NCI-H510A treated with DMSO at 0.1 percent for 48 hours (cell line): ENCODE measurements at places on chromosomes 4 and X.

- no peak for DNase-seq
Measured at GRCh38 chr4:54167508-54167907, 61.6 kb upstream of the PDGFRA start.

DNA sequence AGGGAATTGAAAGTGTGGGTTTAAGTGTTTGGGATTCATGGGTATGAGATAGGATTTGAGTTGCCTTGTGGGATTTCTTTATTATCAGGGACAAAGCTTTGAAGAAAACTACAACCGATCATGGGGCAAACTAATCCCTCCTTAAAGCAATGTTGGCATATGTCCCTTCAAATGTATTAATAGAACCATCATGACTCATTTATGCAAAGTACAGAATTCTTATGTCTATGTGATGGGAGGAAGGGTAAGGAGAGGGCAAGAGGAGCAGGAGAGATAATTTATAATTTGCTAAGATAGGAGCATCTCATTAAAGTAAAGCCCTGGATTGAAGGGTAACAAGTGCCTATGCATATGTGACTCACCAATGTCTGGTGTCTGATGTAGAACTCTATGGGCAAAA is 94.2 kb downstream of the PHEX start:
- DNase-seq, result no peak

DNA sequence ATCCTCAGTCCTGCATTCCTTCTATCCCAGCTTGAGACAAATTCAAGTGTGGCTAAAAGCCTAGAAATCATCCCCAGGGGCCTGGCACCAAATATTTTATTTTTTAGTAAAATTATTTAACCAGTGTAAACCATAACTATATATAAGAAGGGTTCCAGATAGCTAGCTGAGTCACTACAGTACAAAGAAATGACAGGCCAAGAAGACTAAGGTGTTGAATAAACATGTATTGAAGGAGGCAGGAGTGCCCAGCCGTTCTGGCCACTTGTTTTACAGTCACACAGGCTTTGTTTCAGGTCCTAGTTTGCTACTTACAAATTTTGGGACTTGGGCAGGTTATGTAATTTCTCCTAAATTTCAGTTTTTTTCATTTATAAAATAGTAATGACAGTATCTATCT is 225.9 kb upstream of the PITX2 start:
- no peak for DNase-seq

- no peak for DNase-seq
Measured at GRCh38 chr4:55906989-55907388, 41.8 kb upstream of the CEP135 start.

- no peak for DNase-seq
Measured at GRCh38 chr4:112946127-112946526, 103.3 kb upstream of the ANK2 start.

DNA sequence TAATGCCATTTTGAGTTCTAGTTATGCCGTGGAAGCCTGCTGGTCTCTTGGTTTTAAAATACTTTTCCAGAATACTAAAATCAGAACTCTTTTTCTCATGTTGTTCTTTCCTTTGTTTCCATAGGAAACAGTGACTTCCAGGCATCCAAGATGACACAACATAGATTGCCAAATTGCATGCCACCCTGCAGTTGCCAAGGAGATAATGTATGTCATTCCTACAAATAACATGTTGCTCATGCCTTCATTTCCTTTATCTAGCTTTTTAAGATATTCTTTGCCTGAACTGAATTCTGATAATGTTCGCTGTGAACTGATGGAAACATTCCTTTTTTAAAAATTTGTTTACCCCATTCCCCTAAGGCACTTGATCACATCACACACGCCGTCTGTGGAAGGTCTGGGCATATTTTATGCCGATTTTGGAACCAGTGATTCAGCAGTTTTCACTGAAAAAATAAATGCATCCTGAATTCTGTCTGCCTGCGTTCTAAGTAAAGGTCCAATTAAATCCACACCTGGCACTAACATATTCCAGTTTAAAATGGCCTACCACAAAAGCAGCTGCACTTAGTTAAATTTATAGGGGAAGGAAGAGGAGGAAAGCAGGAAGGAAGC is 38.0 kb upstream of the COX7B2 start:
- DNase-seq, result no peak

DNA sequence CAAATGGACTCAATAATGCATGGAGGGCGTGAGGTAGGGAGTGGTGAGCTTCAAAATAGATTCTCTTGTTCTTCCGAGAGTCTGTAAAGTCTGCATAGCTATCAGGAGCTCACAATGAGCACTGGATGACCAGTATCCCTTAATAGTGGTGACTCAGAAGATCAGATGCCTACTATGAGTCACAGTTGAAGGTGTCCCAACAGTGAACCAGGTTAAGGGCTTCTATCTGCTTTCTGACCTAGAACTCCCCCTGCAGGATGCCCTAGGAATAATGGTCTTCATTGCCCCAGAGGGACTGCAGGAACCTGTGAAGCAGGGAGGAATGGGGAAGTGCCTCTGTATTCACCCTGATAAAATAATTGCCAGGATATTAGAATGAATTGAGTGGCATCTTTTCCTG is 22.1 kb downstream of the DGKK start:
- no peak for DNase-seq

- DNase-seq, result no peak
Measured at GRCh38 chr4:6613676-6614651, 26.5 kb upstream of the MRFAP1 start.

- no peak for DNase-seq
Measured at GRCh38 chrX:39729981-39730661, 367.6 kb downstream of the BCOR start.

- no peak for DNase-seq
Measured at GRCh38 chrX:110168585-110168984, 149.3 kb downstream of the AMMECR1 start.

GRCh38 chr4:24213961-24214360 is 324.1 kb upstream of the PPARGC1A start:
- no peak for DNase-seq

DNA sequence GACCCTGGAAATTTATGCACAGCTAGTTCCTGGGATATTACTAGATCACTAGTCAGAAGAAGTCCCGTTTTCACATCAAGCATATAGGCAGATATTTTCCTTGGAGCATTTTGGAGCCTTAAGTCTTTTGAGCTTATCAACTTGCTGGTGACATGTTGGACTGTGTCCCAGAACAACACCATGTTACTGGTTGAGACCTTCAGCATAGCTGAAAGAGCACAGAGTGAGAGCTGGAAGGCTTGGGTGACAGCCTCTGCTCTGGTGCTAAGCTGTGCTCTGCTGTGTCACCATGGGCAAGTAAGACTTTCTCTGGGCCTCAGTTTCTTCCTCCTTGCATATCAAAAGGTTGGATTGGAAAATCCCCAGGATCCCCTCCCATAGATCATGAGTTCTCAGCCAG is 116.6 kb upstream of the FRMPD4 start:
- no peak for DNase-seq

GRCh38 chrX:57607295-57608187 is 15.7 kb downstream of the ZXDB start:
- DNase-seq, result no peak

- DNase-seq, result no peak
Measured at GRCh38 chrX:67784712-67785111, 240.9 kb downstream of the AR start.

DNA sequence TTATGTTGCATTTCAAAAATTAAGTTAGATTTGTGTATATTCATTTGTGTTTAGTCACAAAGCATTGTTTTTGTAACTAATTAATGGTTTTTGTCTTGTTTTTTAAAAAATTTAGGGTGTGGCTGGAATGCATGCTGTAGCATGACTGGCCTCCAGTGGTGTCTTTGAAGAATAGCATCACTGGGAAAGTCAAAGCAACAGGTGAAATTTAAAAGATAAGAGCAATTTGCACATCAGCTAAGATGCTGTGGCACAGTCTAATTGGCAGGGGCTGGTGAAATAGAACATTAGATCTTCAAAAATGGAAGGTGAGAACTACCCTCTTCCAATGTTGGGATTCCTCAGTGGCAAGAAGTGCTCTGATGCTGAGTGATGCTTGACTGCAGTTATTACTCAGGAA is 45.3 kb downstream of the ANK2 start:
- peak; percentile 21 for DNase-seq

- DNase-seq, result no peak
Measured at GRCh38 chr4:126532527-126532926, 1100.2 kb upstream of the INTU start.

GRCh38 chr4:55397520-55398321 is 2.0 kb downstream of the TMEM165 start:
- no peak for DNase-seq

GRCh38 chr4:118351851-118352827 is 664 bp downstream of the PRSS12 start:
- peak; percentile 9 for DNase-seq

DNA sequence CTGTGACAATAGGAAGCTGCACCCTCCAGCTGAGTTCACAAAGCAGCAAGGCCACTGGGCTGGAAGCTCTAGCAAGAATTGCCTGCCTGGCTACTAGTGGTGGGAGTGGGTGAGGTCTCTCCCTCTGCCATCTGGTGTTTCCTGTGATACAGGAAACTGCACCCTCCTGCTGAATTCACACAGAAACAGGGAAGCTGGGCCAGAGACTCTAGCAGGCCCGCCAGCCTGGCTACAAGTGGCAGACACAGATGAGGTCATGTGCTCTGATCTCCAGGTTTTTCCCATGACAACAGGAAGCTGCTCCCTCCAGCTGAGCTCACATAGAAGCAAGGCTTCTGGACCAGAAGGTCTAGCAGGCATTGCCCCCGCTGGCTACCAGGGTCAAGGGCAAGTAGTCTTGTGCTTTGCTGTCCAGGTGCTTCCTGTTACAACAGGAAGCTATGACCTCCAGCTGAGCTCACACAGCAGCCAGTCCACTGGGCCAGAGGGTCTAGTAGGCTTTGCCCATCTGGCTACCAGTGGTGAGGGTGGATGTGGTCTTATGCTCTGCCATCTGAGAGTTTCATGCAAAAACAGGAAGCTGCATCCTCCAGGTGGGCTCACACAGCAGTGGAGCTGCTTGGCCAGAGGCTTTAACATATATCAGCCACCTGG is 41.5 kb upstream of the ZXDA start:
- DNase-seq, result no peak

- DNase-seq, result no peak
Measured at GRCh38 chr4:73055241-73055897, 14.1 kb downstream of the COX18 start.

DNA sequence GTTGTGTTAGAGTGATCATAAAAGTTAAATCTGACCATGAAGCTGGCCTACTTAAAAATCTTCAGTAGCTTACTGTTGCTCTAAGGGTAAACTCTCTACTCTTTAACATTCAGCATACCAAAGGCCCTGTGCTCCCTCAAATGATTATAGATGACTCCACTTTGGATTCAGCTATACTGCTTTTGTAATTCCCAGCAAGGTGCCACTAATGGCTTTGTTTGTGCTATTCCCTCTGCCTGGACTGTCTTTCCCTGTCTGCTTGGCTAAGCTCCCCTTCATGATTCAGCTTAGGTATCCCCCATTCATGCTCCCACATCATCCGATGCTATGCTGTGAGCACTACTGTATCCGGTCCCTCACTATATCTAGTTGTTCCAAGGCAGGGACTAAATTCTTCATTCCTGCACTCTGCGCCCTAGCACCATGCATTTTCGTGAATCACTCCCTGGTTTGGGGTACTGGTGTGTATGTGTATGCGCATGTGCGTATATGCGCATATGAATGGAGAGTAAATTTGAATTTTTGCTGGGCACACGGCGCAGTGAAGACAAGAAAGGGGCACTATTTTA is 453 bp upstream of the PBDC1 start:
- DNase-seq, result peak; percentile 22

- DNase-seq, result no peak
Measured at GRCh38 chr4:187019896-187020295, 296.2 kb upstream of the FAT1 start.

DNA sequence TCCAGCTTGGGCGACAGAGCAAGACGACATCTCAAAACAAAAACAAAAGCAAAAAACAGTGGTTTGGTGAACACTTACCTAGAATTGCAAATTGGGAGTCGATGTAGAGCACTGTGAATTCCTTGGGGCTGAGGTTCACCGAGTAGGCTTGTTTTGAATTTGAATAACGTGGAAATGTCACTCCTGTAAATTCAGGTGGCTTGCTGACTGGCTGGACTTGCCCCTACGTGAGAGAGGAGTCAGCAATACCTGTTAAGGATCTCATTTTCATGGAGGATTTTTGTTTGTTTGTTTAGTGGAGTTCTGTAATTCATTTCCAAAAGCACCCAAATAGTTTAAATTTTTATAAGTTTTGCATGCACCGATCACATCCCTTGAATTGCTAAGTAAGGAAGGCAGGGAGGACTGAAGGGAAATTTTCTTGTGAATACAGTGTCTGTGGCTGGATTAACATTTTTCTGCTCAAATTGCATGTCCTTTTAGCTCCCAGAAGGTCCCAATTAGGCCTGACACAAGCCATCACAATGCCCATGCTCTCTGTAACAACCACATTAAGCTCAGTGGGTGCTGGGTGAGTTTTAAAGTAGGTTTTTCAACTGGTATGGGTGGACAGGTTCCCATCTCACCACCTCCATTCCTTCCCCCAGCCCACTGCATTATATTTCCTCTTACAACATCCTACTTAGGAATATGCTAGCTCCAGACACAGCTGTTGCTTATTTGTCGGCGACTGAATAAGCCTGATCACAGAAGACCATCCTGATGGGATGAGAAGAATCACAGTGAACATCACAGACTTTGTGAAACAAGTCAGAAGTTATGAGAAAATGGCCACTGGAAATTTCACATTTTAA is 58.5 kb upstream of the TTC29 start:
- no peak for DNase-seq

DNA sequence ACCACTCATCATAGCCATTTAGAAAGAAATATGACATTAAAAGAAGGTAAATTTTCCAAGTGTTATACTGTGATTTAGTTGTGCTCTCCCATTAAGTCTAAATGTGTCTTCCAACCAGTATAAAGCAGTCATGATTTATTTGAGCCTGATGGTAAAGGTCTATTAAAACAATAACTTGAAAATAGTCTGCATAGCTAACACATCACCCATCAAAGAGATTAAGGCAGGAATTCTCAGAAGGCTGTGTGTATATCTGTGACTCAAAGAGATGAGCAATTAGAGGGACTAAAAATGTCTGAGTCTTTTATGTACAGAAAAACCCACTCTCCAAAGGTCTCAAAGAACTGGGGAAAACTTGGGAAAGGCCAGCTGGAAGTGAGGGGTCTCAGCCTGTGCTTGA is 70.3 kb upstream of the IQCM start:
- no peak for DNase-seq

DNA sequence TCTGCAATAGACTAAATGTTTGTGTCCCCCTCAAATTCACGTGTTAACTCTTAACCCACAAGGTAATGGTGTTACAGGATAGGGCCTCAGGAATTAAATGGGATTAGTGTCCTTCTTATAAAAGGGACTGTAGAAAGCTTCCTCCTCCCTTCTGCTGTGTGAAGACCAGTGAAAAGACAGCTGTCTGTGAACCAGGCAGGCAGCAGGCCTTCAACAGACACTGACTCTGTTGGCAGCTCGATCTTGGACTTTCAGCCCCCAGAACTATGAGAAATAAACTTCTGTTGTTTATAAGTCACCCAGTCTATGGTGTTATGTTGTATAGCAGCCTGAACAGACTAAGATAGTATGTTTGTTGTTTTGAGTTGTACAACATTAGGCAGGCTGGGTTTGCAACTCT is 208.1 kb downstream of the GBA3 start:
- DNase-seq, result no peak

- DNase-seq, result no peak
Measured at GRCh38 chrX:22193851-22194659, 78.7 kb upstream of the CBLL2 start.
